GM23248 (cell line): ENCODE measurements at places on chromosomes 6 and 20. TPM values are rescaled to one million over a fixed set of nuclear protein-coding genes. Genes with fewer than 3 reads are reported as not detected.

The CRISP1 gene
- total RNA-seq: not detected in 2 replicates

The PDE7B gene
- 5.7 and 6.8 TPM in 2 replicates for total RNA-seq

The SOBP gene
- 0.97 and 1.9 TPM in 2 replicates for total RNA-seq

The NXT1 gene
- total RNA-seq: 31.5 and 31.7 TPM in 2 replicates

The CBLN4 gene
- total RNA-seq: not detected in 2 replicates

The AHI1 gene
- 11.1 and 19.9 TPM in 2 replicates for total RNA-seq

The HCK gene
- total RNA-seq: not detected in 2 replicates

DNA sequence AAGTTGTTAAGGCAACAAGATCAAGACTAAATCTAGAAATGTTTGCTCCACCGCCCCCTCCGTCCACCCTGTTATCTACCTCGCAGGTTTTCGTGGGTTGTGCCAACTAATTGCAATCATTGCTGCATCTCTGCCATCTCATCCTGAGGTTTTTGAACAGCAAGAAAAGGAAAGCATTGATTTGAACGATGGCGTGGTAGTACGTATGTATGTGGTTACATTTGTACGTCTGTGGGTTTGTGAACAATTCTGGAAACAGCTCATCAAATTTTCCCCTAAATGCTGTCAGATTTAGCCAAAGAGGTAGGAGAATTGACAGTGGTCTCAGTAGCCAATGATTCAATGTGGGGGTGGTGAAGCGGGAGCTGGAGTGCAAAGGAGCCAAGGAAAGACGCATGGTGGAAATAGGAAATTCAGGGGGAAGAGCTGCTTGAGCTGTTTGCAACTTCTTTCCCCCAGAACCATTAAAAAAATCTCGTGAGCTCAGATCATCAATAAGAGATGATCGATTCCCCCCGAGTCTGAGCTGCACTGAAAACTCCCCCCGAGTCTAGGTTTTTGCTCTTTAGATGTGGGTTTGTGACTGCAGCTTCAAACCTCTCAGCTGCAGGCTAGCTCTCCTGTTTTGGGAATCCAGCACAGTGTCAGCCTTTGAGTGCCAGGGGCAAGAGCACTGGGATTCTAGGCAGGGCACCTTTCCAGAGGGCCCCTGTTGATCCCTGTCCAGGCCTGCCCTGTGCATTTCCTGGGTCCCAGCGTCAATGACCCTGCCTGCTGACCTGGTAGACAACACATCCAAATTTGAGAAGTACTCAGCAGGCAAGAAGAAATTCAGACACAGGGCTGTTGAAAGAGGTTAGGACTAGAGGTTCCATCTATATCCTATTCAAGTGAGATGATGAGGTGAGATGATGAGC, 72.6 kb upstream of the LY86 start:
- no peaks in the 10 kb centered on the region for H3K36me3 ChIP-seq
- no peaks in the 10 kb centered on the region for H3K4me1 ChIP-seq
- H3K4me3 ChIP-seq: no peak overlapping the region

DNA sequence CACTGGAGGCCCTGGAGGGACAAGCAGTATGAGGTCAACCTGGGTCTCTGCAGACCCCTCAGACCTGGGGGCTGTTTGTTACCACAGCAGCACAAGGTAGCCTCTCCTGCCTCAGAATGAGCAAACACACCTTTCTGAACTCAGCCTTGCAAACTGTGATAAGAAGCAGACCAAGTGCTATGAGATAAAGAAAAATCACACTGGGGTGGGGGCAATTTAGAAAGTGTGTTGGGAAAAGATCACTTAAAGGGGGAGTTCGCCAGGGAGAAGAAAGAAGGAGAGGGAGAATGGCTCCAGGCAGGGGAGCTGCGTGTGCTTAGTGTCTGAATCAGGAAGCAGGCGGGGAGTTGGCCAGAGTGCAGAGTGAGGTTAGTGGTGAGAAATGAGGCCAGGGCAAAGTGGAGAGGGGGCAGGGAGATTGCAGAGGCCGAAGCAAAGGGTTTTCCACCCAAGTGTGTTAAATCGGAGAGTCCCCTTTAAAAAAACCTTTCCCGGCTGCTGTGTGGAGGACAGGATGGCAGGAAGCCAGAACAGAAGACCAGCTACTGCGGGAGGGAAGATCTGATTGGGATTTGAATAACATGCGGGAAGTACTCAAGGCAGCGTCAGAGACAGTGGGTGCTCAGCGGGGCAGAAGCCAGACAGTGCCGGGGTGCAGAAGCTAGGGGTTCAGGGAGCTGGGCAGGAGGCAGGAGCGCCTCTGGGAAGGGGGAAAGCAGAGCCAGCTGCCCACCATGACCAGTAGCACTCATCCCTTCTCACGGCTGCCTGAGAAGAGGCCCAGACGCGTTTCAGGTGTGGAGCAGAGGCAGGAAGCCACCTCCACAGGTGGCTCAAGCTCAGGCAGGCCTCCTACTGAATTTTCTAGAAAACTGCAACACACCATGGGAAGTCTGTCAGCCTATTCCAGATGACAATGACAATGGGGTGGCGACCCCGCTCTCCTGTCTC, 9.0 kb downstream of the ADA start:
- no peaks in the 10 kb centered on the region for H3K36me3 ChIP-seq
- peak overlapping the region; percentile 91 for H3K27ac ChIP-seq
- H3K27me3 ChIP-seq: no peaks in the 10 kb centered on the region
- H3K4me3 ChIP-seq: peak overlapping the region; percentile 41

GRCh38 chr6:169229615-169230321, 23.9 kb downstream of the THBS2 start:
- H3K4me3 ChIP-seq: no peak overlapping the region
- H3K27me3 ChIP-seq: no peaks in the 10 kb centered on the region
- peaks cover 44% of the 10 kb centered on the region for H3K36me3 ChIP-seq
- DNase-seq: peak; percentile 37
- H3K27ac ChIP-seq: no peak overlapping the region
- H3K4me1 ChIP-seq: no peaks in the 10 kb centered on the region

- DNase-seq: peak; percentile 45
- H3K4me3 ChIP-seq: no peak overlapping the region
- H3K4me1 ChIP-seq: peaks cover 11% of the 10 kb centered on the region; the same call in 1 of the 2 replicates
- H3K27me3 ChIP-seq: no peaks in the 10 kb centered on the region
These were observed 60.5 kb downstream of the DOP1A start for GRCh38 chr6:83127976-83128375.

- no peak overlapping the region for H3K4me3 ChIP-seq
- H3K36me3 ChIP-seq: 0 out of 2 replicates have a peak, but pooled peaks cover 3% of the 10 kb centered on the region
- DNase-seq: no peak
- no peaks in the 10 kb centered on the region for H3K27me3 ChIP-seq
- peaks cover 23% of the 10 kb centered on the region for H3K4me1 ChIP-seq
These were observed 38.4 kb downstream of the BCKDHB start for GRCh38 chr6:80144753-80145315.

- peak; percentile 3 for DNase-seq
- no peaks in the 10 kb centered on the region for H3K36me3 ChIP-seq
- H3K27ac ChIP-seq: no peak overlapping the region
- peaks cover 27% of the 10 kb centered on the region for H3K27me3 ChIP-seq
- H3K4me3 ChIP-seq: no peak overlapping the region
These were observed 86.1 kb downstream of the LINC00237 start for GRCh38 chr20:21019814-21020658.

DNA sequence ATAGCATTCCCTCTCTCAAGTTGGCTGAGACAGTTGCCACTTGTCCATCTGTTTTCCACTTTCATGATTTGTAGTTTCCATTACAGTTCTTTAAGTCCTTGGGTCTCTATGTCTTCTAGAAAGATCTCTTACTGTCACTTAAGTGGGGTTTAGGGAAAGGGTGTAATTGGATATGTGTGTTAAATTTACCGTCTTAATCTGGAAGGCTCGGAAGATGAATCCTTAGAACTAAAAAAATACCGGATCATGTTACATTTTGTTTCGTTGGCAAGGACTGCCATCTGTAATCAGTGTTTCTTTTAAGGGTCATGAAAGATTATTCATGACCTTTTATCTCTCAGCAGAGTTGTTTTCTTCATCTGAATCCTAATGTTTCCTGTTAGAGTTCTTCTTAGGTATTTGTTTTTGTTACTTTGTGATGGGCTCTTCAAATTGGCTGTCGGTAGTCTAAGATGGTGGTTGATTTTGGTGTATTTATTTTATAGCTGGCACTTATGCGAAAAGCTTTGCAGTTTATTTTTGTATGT, 21.8 kb upstream of the BTBD3 start:
- no peak overlapping the region for H3K4me3 ChIP-seq
- H3K4me1 ChIP-seq: peaks cover 11% of the 10 kb centered on the region; the same call in 1 of the 2 replicates
- H3K27me3 ChIP-seq: no peaks in the 10 kb centered on the region
- H3K27ac ChIP-seq: no peak overlapping the region
- no peaks in the 10 kb centered on the region for H3K36me3 ChIP-seq

- no peak overlapping the region for H3K27ac ChIP-seq
- no peak for DNase-seq
These were observed 150.7 kb downstream of the DOK5 start for GRCh38 chr20:54626126-54626525.

DNA sequence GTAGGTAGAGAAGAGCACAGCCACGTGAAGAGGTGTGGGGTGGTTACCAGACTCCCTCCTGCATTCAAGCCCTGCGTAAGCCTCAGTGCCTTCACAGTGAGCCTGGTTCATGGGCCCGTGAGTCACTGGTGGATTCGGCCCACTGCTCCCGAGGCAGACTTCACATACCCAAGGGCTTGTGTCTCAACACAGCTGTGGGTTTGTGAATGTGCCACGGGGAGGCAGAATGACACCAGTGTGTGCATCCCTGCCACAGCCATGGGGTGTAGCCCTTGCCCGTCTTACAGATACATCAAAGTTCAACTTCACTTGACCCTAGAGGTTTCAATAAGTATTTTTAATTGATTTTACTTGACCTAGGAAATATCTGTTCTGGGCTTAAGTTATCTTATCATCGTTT, 108.5 kb downstream of the MAP3K4 start:
- H3K27ac ChIP-seq: no peak overlapping the region
- no peak overlapping the region for H3K4me3 ChIP-seq
- peaks cover 46% of the 10 kb centered on the region for H3K36me3 ChIP-seq
- DNase-seq: no peak

- H3K27ac ChIP-seq: no peak overlapping the region
- no peaks in the 10 kb centered on the region for H3K36me3 ChIP-seq
- DNase-seq: no peak
- H3K4me3 ChIP-seq: no peak overlapping the region
- H3K4me1 ChIP-seq: peaks cover 9% of the 10 kb centered on the region
These were observed 10.1 kb downstream of the TGM3 start for GRCh38 chr20:2305946-2306345.

GRCh38 chr20:35248641-35249475, 22.4 kb downstream of the MMP24 start:
- H3K27me3 ChIP-seq: no peaks in the 10 kb centered on the region
- no peak for DNase-seq
- H3K4me1 ChIP-seq: no peaks in the 10 kb centered on the region
- H3K4me3 ChIP-seq: no peak overlapping the region

- no peaks in the 10 kb centered on the region for H3K36me3 ChIP-seq
- H3K27me3 ChIP-seq: no peaks in the 10 kb centered on the region
- DNase-seq: no peak
- H3K4me1 ChIP-seq: peaks cover 6% of the 10 kb centered on the region; the same call in 1 of the 2 replicates
- H3K27ac ChIP-seq: no peak overlapping the region
These were observed 29.3 kb downstream of the SRC start for GRCh38 chr20:37375227-37375626.
